ENCODE measurements at places on chromosomes 12 and 14.
A peak's percentile ranks its signal among the peaks of the same experiment; 100 is the strongest.

- peak; percentile 0 for DNase-seq
Measured at GRCh38 chr14:51328064-51328771, 88.2 kb downstream of the TMX1 start.

GRCh38 chr12:62724285-62724684 lies 210.7 kb downstream of the PPM1H start:
- no peak for DNase-seq

DNA sequence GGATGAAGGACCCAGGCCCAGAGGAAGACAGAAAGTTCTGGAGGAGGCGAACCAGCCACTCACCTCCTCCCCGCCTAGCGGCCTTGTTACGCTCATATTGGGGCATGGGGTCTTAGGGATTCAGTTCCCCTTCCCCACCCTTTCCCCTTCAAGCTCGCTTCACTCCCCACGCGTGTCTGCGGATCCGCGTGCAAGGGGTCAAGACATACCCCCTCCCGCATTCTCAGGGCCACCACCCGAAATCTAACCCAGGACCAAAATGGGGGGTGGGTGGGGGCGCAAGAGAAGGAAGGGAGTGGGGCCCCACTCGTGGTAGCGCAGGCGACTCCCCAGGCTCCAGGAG lies 584 bp upstream of the RFX4 start:
- DNase-seq = no peak

DNA sequence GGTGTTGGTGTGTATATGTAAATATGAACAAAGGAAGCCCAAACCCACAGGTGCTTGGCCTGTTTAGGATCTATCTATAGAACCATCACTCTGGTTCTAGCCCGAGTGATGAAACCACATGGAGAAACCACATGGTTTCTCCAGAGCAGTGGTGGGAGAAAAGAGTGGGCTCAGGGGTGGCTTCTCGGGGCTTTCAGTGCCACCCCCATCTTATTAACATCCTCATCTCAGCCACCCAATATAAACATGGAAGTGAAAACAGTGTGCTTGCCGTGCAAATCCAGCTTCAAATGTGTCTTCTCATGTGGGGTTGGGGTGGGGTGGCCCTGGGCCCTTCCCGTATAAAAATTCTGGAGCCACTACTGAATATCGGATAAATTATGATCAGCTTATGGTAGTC lies 109.0 kb downstream of the STAB2 start:
- no peak for DNase-seq

DNA sequence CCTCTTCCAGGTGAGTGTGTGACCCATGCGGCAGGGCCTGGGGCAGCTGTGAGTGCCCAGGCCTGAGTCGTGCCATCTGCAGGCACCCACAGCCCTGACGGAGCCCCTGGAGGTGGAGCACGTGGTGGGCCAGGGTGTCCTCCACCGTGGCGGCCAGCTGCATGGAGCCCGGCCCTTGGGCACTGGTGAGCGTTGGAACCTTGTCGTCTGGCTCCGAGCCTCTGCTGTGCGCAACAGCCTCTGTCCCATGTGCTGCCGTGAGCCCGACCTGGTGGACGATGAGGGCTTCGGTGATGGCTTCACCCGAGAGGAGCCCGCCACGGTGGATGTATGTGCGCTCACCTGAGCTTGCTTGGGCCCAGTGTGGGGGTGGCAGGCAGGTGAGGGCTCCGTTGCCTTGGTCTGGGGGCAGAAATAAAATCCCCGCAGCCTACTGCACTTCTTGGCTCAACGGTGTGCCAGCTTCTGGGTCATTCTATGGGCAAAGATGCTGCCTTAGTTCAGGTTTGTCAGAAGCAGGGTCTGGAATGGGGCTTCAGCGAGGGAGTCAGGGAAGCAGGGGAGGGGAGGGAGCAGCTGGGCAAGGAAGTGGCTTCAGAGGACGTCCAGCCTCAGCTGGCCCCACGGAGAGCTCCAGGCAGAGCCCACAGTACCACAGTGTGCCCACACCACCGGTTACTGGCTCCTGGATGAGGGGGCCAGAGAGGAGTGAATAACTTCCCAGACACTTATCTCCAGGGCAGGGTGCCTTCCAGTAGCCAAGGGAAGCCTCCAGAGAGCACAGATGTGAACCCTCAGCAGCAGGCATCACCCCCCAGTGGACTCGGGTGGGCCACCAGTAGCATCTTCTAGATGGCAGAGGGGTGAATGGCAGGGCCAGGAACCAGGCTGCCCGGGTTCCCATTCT lies 1.2 kb upstream of the ARL6IP4 start:
- DNase-seq = no peak

DNA sequence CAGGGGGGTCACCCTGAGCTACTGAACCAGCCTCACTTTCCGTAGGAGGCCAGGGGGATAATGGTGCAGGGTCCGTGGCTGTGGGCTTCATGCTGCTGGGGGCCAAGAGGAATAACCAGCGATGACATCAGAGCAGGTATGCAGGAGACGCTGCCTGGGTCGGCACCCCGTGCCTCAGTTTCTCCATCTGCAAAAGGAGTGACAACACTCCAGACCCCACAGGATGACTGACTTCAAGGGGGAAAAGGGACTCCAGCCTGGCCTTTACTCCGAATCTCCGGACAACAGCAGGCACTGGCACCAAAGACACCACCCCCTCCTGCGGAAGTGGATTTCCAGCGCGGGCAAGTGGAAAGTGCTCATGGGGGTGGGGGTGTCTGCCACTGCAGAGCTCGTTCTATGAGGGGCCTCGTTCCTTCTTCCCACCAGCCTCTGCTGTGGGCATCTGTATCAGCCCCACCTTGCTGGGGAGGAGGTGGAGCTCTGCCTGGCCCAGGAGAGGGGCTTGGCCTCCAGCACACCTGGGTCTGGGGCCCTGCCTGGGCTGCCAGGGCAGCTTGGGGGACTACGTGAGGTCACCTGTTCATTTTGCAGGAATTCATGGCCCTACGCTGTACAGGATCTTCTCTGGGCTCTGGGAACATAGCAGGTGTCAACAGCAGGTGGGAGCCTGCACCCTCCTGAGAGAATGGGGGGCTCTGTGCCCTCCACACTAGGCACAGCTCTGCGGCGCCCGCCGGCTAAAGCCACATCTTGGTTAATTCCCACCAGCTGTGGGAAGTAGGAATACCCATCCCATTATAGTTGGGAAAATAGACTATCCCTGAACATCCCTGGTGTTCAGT lies 216.6 kb upstream of the C14orf180 start:
- DNase-seq = no peak

DNA sequence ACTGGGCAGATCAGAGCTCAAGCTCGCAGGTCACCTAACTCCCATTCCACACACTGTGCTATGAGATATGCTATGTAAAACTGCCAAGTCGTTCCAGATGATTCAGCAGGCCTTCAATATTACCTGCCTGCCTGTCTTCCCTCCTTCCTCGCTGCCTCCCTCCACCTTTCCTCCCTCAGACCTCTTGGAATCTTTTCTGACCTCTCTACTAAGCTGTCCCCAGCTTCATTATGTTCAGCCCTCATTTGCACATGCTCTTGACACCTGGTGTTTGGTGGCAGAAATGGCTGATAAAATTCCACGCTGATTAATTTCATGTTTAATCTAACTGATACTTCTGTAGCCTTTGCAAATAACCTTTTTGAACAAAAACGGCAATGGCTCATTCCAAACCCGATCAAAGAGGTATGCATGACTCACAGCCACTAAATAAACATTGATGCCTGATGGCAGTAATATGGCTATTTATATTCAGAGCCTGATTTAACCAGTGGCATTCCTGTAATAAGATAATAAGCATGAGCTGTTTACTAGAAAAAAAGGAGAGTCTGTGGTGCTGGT lies 130.8 kb upstream of the EGLN3 start:
- DNase-seq = no peak

DNA sequence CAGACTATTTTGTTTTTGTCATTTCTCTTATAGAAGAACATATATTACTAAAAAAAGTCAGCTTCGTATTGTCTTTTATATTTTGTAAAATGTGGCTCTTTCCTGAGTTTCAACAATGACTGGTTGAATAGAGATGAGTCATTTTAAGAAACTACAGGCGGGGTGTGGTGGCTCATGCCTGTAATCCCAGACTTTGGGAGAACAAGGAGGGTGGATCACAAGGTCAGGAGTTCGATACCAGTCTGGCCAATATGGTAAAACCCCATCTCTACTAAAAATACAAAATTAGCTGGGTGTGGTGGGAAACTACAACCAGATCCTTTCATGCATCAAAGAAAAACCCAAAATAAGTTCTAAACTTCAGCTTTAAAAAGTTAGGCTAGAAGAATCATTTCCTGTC lies 28.8 kb downstream of the HECTD4 start:
- DNase-seq = peak; percentile 33

- DNase-seq = no peak
Measured at GRCh38 chr12:69569236-69569635, 16.0 kb upstream of the CCT2 start.

GRCh38 chr12:93766796-93767523 lies 89.8 kb downstream of the CRADD start:
- peak; percentile 90 for DNase-seq

DNA sequence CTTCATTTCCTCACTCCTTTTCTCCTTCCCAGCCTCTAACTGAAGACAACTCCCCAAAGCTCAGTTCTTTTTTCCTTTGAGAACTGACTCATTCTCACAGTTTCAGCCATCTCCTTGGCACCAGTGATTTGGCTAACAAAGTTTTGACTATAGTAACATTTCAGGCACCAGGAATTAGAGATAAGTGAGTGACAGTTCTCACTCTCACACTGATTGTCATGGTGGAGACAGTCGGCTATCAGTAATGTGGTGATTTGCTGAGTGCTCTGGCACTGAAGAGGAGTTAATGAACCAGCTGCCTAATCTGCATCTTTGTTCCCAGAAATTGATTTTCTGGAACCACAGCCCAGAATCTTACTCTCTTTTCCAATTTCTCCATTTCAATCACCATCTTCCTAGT lies 29.5 kb downstream of the HELB start:
- DNase-seq = no peak

- DNase-seq = no peak
Measured at GRCh38 chr12:5081016-5081415, 37.3 kb downstream of the KCNA5 start.

DNA sequence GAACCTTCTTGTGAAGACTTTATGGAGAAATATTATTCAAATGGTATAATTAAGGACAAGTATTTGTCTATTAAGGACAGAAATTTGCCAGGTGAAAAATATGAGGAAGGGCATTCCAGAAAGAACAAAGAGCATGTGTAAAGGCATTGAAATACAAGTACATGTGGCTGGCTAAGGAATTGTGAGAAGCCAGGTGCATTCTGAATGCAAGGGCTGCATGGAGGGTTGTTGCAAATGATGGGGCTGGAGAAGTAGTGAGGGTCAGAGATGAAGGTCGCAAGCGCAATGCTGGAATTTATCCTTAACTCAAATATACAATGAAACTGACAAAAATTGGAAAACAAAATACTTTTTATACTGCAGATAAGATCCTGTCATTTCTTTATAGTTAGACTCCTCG lies 437.7 kb downstream of the ADAMTS20 start:
- no peak for DNase-seq

- DNase-seq = no peak
Measured at GRCh38 chr12:103791350-103791920, 49.6 kb downstream of the NT5DC3 start.

- DNase-seq = no peak
Measured at GRCh38 chr14:98189511-98189910, 1082.5 kb downstream of the BCL11B start.

GRCh38 chr12:121793440-121793837 lies at the start of gene RHOF:
RHOF (minus strand) TSS chr12:121793688; CDS start chr12:121793633, 55 bp downstream.
- peak; percentile 80 for DNase-seq

DNA sequence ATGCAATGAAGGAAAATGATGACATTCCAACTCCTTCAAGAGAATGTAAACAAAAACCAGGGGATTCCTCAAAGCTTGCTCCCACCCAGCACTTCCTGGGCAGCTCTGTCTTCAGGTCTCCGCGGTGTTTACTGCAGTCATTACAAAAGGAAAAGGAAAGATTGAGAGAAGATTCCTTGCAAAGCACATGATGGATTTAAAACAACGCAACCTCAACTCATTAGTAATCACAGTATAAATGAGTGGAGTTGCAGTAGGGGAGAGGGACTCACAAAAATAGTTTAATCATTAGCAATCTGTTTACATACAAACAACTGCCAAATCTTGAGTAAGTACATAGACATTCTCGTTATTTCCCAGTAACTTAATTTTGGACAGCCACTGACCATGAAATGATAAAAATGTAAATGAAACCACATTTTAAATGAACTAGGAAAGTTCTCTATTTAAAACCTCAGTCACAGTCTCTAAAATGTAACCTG lies 49.7 kb upstream of the OVCH1 start:
- DNase-seq = no peak

GRCh38 chr12:47910486-47910885 lies 5.7 kb upstream of the VDR start:
- no peak for DNase-seq

DNA sequence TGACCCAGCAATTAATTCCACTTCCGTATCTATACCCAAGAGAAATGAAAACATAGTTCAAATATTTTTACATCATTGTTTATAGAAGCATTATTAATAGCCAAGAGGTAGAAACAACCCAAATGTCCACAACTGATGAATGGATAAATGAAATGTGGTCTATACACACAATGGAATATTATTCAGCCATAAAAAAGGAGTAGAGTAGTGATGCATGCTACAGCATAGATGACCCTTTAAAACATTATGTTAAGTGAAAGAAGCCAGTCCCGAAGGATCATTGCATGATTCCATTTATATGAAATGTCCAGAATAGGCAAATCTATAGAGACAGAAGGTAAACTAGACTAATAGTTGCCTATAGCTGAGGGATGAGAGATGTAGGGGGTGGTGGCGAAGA lies 29.3 kb downstream of the TGFB3 start:
- DNase-seq = no peak

- DNase-seq = no peak
Measured at GRCh38 chr14:61927520-61927919, 165.3 kb downstream of the SNAPC1 start.

- DNase-seq = peak; percentile 4
Measured at GRCh38 chr12:87967871-87968270, 61.3 kb downstream of the C12orf50 start.

- peak; percentile 25 for DNase-seq
Measured at GRCh38 chr14:69038455-69039287, 59.6 kb upstream of the ACTN1 start.

DNA sequence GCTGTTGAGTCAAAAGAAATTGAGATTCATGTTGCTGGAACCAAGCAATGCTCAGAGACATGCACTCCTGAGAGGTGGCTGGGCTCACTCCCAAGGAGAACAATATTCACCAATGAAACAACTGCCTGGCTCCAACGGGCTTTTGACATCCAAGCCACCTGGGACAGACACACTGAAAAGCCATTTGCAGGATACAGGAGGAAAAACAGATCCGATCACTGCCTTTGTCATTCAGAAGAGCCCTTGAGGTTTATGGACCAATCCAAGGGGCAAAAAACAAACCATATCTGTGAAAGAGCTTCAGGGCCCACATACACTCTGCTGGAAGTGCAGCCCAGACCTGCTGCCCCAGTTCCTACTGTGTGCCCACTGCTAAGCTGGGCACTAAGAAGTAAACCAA lies 277.5 kb downstream of the NUAK1 start:
- no peak for DNase-seq

- no peak for DNase-seq
Measured at GRCh38 chr14:91388551-91388975, 29.1 kb downstream of the CCDC88C start.

DNA sequence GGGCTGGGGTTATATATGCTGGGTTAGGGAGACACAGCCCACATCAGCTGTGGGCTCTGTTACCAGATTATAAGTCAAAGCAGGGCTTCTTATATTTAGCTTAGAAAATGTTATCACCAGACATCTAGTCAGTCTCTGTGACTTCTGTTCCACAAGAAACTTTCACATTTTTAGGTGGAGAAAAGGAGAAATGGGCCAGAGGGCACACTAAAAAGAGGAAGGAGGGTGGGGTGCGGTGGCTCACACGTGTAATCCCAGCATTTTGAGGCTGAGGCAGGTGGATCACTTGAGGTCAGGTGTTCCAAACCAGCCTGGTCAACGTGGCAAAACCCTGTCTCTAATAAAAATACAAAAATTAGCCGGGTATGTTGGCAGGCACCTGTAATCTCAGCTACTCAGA lies 28.0 kb upstream of the SLC38A1 start:
- DNase-seq = no peak
